ENCODE measurements at places on chromosomes 5 and 9. TPM values are rescaled to one million over a fixed set of nuclear protein-coding genes. Genes with fewer than 3 reads are reported as not detected.

- H3K27ac ChIP-seq, result no peak overlapping the region
- DNase-seq, result no peak
- H3K4me1 ChIP-seq, result no peaks in the 10 kb centered on the region
- H3K36me3 ChIP-seq, result no peaks in the 10 kb centered on the region
Measured at GRCh38 chr5:117454716-117455212, 880.1 kb upstream of the SEMA6A start.

- no peaks in the 10 kb centered on the region for H3K36me3 ChIP-seq
- DNase-seq, result peak; percentile 58
- H3K4me3 ChIP-seq, result no peak overlapping the region
Measured at GRCh38 chr5:71974165-71974564, 133.1 kb upstream of the MAP1B start.

GRCh38 chr5:77697692-77698091 is 59.2 kb upstream of the OTP start:
- H3K36me3 ChIP-seq, result no peaks in the 10 kb centered on the region
- no peaks in the 10 kb centered on the region for H3K4me1 ChIP-seq
- DNase-seq, result no peak
- H3K4me3 ChIP-seq, result no peak overlapping the region

- H3K36me3 ChIP-seq, result no peaks in the 10 kb centered on the region
- DNase-seq, result no peak
- no peaks in the 10 kb centered on the region for H3K4me1 ChIP-seq
- H3K27ac ChIP-seq, result no peak overlapping the region
- no peak overlapping the region for H3K4me3 ChIP-seq
Measured at GRCh38 chr5:94615862-94616261, 2.5 kb downstream of the KIAA0825 start.

GRCh38 chr9:137286975-137287383 is 9.5 kb downstream of the TOR4A start:
- no peak overlapping the region for H3K27ac ChIP-seq
- DNase-seq, result peak; percentile 58
- no peaks in the 10 kb centered on the region for H3K27me3 ChIP-seq
- H3K4me1 ChIP-seq, result no peaks in the 10 kb centered on the region

Gene DAP
- polyA plus RNA-seq, result 197 TPM

Measured in fibroblast of lung (primary cell).